Activated CD4-positive, CD25-positive, alpha-beta regulatory T cell (primary cell): ENCODE measurements at places on chromosomes 3 and 15.

- DNase-seq: no peak
Observed at GRCh38 chr15:52113708-52114107, 1.1 kb upstream of the BCL2L10 start.

DNA sequence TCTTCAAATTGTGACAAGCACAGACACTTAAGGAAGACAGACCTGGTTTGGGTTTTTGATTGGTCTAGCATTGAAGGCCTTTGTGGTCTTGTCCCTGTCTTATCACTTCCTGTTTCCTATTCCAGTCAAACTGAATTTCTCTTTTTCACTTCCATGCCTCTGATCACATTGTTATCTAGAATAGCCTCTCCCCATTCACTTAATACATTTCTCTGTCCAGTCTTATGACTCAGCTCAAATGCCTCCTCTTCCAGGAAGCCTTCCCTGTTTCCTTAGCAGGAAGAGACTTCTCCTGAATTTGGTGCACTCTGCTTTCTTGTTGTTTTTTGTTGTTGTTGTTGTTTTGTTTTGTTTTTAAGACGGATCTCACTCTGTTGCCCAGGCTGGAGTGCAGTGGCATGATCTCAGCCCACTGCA is 45.5 kb downstream of the LIMD1 start:
- DNase-seq: no peak

- DNase-seq: no peak
Observed at GRCh38 chr3:59483191-59483590, 433.4 kb upstream of the CFAP20DC start.

- no peak for DNase-seq
Observed at GRCh38 chr3:7270731-7271130, 409.8 kb downstream of the GRM7 start.

DNA sequence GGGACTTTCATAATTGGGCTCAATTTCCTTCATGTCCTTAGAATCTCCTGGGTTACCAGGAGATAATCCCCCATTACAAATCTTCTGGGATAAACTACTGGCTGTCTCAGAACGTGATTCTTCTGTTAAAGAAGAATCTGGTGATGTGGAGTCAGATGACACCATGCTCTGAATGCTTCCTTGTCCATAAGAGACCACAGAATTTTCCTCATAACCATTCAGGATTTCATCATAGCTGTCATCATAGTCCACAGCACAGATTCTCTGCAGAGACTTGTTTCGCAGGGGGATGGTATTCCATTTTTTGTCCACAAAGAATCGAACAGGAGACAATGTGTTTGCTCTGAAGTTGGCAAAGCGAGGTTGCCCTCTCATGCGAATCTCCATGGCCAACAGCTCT is 109.8 kb upstream of the TSPAN3 start:
- DNase-seq: no peak

GRCh38 chr15:28885630-28886430 is at the start of gene APBA2:
TSS of gene APBA2 (plus strand) at chr15:28885974. CDS start at chr15:29053885, 167,911 bp downstream.
- DNase-seq: no peak

- no peak for DNase-seq
Observed at GRCh38 chr3:36957862-36958686, 13.2 kb upstream of the TRANK1 start.

DNA sequence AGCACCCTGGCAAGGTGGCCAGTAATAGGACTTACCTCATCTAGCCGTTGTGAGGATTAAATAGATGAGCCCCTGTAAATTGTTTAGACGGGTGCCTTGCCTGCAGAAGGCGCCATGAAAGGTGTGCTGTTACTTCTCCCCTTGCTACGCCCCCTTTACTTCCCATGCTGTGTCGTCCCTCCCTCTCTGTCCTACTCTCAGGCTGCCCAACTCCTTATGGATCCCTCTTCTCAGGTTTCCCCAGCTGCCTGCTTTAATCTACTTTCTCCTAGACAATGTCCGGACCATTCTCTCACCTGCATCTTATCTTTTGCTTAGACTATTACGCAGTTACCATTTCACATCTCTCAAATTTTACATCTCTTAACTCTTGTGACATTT is 1.7 kb upstream of the FBXW12 start:
- DNase-seq: no peak

GRCh38 chr3:198109883-198110282 is 149.9 kb downstream of the LMLN start:
- DNase-seq: no peak

DNA sequence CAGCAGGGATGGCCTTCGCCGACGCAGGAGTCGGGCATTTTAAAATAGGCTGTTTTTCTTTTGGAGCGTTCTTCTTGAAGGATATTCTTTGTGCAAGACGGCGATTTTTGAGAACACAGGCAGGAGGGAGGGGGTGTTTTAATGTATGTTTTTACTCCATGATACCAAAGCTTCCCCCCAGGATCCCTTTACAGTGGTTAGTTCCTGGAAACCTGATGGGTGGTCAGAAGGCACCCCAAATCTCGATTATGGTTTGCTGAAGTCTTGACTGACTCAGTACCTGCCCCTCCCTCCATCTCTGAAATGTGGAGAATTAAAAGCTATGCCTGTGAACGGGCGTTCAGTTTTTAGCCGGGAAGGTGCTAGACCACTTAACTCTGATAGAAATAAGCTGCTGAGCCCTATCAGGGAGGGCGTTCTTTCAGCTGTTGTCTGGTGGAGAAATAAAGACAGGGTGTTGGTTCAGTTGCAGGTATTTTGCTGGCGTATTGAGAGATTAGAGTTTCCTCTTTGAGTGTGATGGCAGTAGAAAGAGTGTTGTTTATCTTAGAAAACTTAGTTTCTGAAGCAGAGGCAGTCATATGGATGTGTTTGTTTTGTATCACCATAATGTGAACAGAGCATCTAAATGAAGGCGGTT is 3.4 kb downstream of the IGF1R start:
- DNase-seq: no peak

DNA sequence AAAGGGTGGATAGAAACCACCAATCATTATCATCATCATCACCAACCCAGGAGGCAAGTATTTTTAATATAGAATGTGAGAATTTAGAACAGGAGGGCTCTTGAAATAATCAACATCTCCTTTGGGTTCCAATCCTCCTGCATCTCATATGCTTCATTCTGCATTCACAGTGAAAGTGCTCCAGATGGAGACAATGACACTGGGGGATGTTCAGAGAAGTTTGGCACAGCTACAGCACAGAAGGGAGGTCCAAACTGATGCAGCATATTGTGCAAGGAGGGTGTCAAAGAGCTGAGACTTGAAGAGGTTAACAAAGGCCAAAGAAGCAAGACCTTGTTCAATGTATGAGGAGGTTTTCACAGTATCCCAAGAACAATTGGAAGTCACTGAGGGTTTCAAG is 767.1 kb downstream of the NTRK3 start:
- no peak for DNase-seq

DNA sequence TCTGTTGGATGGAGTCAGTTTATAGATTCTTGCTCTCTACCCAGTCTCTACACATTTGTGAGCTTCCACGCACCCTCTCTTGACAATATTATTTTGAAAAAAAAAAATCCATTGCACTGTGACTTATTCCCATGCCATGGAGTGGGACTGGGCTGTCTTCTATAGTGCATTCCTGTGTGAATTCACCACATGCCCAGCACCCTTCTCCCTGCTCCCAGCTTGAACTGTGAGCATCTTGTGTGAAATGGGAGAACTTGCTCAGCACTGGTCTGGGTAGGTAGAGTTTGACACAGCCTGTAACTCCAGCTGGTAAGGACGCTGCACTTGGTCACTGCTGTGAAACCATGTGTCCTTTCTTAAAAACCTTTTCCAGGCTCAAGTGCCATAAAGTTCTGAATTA is 91.9 kb downstream of the ARNT2 start:
- no peak for DNase-seq

DNA sequence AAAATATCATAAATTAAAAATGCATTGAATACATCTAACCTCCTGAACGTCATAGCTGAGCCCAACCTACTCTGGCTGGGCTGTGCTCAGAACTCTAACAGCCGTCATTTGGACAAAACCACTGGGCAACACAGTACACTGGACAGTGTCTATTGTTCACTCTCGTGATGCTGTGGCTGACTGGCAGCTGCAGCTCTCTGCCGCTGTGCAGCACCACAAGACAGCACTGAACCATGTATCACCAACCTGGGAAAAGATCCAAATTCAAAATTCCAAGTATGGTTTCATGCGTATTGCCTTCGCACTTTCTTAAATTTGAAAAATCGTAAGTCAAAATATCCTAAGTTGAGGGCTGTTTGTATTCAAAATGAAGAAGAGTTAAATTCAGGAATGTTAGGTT is 145.1 kb upstream of the CNTN4 start:
- no peak for DNase-seq

DNA sequence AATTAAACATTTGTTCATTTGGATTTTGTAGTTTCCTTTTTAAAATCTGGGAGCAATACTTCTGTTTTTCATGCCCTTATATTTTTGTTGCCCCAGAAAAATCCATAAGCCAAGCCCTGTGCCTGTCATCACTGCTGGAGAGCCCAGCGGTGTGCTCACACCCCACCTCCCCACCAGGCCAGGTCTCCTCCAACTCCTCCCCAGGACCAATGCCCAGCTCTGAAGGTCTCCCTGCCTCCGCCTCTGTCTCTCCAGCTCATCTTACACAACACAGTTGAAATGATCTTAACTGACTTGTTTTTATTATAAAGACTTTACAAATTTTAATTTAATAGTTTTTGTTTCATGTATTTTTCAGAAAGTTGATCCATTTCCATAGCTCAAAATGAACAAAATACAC is 66.4 kb downstream of the RHCG start:
- no peak for DNase-seq

DNA sequence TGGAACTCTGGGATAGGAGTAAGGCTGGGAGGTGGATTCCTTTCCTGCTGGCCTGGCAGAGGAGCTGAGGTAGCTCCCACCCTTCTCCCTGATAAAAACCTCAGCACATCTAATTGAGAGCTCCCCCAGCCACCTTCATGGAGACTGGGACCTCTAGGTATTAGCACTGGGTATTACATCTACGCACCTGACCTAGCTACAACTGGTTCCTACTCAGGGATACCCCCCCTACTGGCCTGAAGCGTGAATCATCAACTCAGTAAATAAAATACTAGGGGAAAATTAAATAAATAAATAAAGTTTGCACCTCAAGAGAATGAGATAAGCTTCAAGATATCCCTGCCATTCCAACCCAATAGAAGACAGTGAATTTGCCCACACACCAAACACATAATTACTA is 140.4 kb downstream of the NEK10 start:
- no peak for DNase-seq

DNA sequence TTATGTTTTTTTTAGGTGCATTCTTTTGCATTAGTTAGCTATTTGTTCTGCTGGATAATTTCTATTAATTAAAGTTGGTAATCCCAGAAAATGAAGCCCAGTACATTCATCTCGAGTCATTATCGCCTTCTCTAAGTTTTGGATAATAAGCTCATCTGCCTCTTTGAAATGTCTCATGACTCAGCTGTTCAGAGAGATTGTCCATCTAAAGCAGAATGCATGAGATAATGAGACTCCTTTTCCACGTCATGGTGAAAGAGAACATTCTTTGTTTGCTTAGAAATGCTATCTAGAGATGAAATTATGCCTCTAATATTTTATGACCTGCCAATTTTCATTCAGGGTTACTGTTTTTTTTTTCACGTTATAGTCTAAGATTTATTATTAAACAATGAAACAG is 374.7 kb upstream of the GOLIM4 start:
- DNase-seq: no peak

- DNase-seq: no peak
Observed at GRCh38 chr3:62632510-62633294, 242.5 kb downstream of the CADPS start.

- DNase-seq: no peak
Observed at GRCh38 chr3:10596746-10597448, 91.5 kb upstream of the ATP2B2 start.

DNA sequence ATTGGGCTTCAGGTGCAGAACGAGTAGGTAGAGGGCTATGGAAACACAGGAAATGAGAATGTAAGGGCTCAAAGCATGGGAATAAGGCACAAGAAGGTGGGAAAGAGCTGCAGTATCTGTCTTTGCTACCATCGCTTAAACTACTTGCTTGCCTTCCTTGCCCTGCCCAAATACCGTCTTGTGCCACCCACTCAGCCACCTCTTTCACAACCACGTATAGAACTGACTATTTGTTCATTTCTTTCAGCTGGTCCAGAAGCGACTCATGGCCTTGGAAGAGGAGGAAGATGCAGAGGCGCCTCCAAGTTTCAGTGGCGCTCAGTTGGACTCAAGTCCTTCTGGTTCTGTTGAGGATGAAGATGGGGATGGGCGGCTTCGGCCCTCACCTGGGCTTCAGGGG is 11.8 kb downstream of the LPCAT4 start:
- no peak for DNase-seq

- DNase-seq: no peak
Observed at GRCh38 chr15:99437315-99438223, 128.2 kb upstream of the MEF2A start.

- no peak for DNase-seq
Observed at GRCh38 chr3:147139341-147139740, 267.0 kb downstream of the ZIC4 start.

DNA sequence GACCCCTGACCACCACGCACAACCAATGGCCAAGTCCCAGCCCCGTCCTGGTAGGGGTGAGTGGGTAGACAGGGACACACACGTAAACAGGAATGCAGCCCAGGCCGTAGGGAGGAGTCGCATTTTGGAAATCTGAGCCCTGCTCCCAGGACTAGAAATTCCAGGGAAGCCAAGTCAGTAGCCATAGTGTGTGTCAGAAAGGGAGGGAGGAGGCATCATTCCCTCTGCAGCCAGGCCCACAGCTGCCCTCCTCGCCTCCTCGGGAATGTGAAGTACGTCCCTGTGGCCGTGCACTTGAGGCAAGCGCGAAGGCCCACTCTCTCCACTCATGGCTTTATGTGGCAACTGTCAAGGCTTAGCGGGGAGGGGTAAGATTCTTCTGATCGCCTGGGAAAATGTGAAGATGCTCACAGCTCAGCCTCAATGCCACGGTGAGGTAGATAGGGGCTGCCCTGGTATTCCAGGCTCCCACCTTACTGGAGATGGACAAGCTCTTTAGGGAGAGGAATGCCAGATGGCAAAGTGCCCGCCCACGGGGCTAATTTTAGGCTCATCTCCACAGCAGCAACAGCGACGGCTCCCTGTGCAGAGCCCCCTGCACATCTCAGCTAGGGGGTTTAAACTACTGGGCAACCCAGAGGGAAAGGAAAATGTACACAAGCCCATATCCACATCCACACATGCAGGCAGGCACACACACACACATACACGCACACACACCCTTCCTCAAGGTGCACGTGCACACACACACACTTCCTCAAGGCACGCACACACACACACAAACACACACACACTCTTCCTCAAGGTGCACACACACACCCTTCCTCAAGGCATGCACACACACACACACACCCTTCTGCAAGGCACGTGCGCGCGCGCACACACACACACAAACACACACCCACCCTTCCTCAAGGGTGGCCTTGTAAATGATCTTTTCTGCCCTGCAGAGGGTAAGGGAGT is 65.5 kb downstream of the ADCY5 start:
- no peak for DNase-seq

DNA sequence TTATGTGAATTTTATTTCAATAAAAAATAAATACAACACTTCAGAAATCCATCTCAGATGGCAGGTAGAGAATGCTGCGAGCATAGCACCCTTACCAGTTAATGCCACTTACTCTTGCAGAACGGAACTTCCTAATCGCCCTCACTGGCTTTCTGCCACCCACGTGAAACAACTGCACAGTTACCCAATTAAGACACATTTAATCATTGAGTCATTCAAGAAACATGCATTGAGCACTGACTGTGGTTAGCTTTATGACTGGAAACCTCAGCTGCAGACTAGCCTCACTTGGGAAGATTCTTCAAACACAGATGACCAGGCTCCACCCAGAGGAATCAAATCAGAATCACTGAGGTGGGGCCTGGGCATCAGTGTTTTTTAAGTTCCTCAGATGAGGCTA is 5.6 kb upstream of the MFGE8 start:
- no peak for DNase-seq
